Activated CD4-positive, alpha-beta T cell treated with anti-CD3 and anti-CD28 coated beads for 24 hours (primary cell): ENCODE measurements at places on chromosomes 2 and 18.

DNA sequence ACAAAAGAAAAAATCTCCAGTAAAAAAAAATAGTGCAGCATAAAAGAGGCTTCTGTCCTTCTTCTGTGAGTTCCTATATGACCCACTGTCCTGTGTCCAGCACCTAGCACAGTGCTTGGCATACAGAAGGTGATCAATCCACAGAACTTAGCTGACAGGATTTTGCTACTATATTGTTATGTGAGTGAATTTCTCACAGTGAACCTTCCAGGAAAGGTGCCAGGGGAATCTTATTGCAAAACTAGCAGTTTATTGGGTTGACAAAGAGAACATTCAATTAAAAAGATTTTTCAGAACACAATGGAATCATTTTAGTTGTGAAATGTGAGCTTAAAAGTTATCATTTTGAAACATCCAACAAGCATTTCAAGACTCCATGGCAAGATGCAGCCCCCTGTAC lies 12.4 kb upstream of the TRIB2 start:
- no peak for DNase-seq

- DNase-seq: no peak
Measured at GRCh38 chr2:71692621-71693277, 239.4 kb downstream of the DYSF start.

DNA sequence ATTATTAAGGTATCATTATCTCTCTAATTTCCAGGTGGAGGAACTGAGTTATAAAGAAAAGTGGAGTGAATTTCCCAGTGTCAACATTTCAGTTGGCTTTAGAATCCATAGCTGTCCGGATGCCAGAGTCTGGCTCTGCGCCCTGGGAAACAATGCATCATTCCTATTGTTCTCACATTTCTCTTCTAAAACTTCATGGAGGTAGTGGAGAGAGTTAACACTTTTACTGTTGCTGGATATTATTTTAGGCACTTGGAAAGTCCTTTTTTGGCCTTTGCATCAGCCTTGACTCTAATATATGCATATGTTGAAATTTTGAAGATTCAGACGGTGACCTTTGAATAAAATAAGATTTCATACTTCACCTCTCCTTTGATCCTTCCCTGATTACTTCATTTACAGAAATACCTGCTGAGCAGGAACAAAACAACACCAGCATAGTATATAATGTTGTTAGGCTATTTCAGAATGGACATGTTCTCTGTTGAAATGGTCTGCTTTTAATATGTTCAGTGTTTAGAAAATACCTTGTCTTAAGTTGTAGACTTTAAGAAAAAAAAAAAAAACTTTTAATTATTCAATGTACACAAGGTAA lies 148.8 kb downstream of the EPHA4 start:
- DNase-seq: no peak

DNA sequence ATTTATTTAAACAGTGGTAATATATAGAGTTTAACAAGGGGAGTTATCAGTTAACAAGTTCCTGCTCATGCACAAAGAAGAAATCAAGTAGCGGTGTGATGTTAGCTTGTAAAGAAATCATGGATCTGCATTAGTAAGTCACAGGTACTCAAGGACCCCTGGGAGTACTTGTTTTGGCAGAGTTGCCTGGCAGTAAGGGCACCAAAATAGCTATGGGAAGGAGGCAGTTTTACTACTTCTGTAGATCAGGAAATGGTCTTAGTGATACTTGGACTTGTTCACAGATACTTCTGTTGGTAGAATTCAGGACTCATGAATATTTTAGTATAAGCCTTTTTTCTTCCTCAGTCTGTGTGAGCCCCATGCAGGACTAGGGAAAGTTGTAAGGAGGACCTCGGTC lies 107.3 kb upstream of the IL1R2 start:
- DNase-seq: no peak

- peak; percentile 28 for DNase-seq
Measured at GRCh38 chr18:46174342-46175041, 70.3 kb downstream of the HAUS1 start.

DNA sequence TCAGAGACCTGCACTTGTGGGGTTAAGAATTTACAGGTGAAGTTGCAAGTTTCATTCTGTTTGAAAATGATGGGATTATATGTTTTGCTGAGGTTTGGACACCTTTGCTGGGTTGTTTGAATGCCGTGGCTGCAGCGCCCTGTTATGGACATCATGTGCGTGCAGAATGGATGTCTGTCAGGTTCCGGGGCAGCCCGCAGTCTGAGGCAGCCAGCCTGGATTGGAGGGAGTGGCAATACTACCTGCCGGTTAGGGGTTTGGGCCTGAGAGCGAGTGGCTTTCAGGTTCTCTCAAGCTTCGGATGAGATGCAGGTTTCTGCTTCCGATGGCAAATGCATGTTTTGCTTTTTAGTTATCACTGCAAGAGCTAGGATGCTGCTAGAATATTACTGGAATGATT lies 1.1 kb downstream of the CASP8 start:
- DNase-seq: no peak

DNA sequence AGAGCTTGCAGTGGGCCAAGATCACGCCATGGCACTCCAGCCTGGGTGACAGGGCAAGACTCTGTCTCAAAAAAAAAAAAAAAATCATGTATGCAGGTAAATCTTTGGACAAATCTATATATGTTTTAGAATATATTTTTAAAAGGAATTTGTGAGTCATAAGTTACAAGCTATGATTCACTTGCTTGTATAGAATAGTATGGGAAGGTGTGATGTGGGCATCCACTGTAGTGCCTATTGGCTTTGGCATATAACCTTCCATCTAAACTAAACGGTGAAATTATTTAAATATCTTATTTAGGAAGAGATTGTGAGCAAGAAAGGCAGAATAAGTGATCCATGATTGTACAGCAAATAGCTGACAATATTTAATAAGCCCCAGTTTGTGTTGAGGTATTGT lies 261.1 kb downstream of the GALNT13 start:
- no peak for DNase-seq
